Liver (tissue), 10 donors: ENCODE measurements at places on chromosomes 6 and 20.

- no peak for DNase-seq
These were observed 18.4 kb downstream of the PKIG start for GRCh38 chr20:44600758-44601201.

DNA sequence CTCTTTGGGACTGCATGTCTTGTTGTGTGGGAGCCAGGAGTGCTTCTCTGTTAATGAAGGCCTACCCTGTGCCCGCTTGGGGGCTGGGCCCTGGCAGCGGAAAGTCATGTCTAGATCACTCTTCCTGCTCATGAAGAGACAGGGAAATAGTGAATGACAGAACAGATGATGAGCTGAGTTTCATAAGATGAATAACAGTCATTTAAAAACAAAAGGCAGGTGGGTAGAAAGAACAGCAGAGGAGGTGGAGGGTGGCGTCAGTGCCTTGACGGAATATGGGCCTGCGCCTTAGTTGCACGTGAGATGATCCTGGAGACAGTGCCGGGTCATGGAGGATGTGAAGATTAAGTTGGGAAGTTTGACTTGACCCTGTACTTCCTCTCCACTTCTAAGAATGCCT lies 85.5 kb downstream of the ARID1B start:
- DNase-seq: no peak

GRCh38 chr20:4305091-4305490 lies 289.7 kb upstream of the RNF24 start:
- DNase-seq: no peak

DNA sequence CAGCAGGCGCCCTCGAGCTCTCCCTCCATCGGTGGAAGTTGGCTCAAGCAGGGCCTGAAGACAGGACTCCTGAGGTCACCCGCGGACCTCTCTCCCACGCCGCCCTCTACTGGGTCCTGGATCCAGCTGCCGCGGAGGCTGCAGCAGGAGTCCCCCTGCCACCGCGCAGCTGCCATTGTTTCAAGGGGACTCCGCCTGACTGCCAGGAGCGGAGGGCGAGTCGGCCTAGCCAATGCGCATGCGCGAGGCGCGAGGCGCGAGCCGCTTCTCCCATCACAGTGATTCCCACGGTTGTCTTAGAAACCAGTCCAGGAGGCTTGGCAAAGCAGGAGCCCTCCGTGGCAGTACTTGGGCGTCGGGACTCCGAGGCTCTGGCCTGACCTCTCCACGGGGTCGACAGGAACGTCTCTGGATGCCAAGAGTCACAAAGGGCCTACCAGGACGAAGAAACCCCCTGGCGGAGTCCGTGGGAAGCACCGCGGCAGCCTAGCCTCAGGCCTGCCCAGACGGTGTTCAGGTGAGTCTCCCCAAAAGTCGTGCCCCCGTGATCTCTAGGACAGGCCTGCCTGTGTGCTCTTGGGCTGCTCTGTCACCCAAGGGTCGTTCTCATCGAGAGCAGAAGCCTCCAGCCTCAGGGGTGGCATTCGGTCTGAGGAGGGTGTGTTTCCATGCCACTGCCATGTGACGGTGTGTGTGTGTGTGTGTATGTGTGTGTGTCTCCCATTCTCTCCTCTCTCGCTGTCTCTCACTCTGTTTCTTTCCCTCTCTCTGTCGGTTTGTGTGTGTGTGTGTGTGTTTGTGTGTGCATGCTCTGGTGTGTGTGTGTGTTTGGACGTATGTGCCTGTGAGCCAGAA lies 290.6 kb upstream of the ZNF337 start:
- peak; percentile 42 for DNase-seq

DNA sequence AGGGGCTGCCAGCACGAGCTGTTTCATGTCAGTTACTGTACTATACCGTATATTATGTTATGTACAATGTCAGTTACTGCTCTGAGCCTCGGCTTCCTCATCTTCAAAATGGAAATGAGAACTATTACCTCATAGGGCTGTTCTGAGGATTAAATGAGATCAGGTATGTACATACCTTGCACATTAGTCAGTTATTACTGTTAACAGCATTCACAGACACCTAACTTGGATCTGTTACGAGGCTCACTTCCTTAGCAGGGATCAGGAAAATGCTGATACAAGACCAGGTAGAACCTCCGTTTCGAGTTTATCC lies 69.7 kb upstream of the TBC1D7 start:
- no peak for DNase-seq

- DNase-seq: no peak
These were observed 58.9 kb upstream of the KLHL31 start for GRCh38 chr6:53724501-53724900.

DNA sequence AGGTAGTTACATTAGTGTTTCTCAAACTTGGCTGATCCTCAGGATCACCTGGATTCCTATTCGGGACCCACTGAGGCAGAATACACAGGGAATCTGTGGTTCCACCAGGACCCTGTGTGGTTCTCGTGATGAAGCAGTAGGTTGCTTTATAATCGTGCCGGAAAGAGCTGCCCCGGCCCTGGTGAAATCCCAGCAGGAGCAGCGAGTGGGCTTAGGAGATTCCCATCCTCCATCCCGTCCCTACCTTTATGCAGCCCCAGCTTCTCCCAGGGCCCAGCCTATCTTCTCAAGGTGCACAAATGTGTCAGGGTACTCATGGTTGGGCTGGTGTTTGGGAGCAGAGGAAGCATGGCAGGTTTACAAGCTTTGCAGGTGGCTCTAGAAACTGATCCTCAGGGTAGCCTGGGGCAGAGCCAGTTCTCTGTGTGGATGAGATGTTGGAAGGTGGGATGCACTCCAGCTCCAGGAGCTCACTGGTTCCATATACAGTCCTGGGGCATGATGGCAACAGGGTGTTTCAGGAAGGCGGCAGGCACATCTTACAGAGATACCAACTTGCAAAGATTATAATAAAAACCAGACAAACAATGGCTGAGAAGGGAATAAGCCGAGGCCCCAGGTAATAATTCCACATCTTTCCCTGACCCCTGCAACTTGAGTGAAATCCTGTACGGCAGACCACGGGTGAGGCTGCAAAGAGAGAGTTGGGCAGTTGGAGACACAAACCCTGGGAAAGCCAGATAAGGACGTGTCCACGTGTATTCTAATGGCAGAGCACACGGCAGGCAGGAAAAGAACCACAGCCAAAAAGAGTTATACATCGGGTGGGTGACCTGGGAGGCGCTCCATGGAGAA lies 5.9 kb downstream of the SLC22A1 start:
- DNase-seq: peak; percentile 19

- no peak for DNase-seq
These were observed 194.6 kb upstream of the ARID1B start for GRCh38 chr6:156582509-156582992.

DNA sequence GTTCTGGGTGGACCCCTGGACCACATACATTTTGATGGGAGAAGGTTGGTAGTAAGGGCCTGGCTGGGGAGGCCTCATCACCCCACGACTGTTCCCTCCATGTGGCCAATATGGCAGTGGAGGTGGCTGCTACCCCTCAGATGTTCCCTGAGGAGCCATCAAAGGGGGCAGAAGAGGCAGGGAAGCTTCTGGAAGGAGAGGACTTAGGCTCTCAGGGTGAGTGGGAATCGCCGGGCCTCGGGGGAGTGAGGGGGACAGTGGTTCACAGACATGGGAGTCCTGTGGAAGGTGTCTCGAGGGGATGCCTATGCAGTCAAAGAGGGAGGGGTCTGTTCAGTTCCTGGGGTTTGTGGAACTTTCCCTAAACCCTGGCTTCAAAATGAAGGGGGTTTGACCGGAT lies 32.9 kb upstream of the FRMD1 start:
- DNase-seq: no peak

GRCh38 chr6:12381587-12381986 lies 91.4 kb downstream of the EDN1 start:
- no peak for DNase-seq

- DNase-seq: no peak
These were observed 121.9 kb upstream of the ZFP64 start for GRCh38 chr20:52313341-52313963.

- no peak for DNase-seq
These were observed 167.1 kb upstream of the SLC24A3 start for GRCh38 chr20:19045371-19045770.

DNA sequence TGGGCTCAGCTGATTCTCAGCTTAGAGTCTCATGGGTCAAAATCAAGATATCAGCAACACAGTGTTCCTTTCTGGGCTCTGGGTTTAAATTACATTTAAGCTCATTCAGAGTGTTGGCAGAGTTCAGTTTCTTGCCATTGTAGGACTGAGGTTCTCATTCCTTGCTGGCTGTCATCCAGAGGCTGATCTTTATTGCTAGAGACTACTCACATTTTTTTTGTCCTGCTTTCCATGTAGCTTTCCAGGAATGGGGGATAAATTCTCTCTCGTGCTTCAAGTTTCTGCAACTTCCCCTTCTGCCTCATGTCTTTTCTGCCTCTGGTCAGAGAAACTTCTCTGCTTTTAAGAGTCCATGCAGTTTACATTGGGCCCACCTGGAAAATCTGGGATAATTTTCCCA lies 86.9 kb downstream of the RFX6 start:
- DNase-seq: no peak

DNA sequence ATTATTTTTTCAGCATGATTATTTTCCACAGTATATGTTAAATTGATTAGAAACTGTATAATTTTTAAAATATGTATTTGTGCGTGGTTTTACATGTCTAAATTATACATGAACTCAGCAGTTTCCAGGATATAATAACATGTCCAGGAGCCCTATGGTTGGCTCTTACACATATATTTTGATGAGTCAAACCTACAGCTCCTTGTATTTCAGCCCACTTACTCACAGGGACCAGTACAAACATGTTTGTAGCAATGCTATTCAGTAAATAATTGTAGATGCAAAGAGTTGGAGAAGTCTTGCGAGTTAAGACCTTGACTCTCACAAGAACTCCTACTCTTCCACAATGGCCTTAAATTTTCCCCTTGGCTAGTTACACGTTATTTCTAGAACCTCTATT lies 107.2 kb upstream of the SASH1 start:
- DNase-seq: no peak

DNA sequence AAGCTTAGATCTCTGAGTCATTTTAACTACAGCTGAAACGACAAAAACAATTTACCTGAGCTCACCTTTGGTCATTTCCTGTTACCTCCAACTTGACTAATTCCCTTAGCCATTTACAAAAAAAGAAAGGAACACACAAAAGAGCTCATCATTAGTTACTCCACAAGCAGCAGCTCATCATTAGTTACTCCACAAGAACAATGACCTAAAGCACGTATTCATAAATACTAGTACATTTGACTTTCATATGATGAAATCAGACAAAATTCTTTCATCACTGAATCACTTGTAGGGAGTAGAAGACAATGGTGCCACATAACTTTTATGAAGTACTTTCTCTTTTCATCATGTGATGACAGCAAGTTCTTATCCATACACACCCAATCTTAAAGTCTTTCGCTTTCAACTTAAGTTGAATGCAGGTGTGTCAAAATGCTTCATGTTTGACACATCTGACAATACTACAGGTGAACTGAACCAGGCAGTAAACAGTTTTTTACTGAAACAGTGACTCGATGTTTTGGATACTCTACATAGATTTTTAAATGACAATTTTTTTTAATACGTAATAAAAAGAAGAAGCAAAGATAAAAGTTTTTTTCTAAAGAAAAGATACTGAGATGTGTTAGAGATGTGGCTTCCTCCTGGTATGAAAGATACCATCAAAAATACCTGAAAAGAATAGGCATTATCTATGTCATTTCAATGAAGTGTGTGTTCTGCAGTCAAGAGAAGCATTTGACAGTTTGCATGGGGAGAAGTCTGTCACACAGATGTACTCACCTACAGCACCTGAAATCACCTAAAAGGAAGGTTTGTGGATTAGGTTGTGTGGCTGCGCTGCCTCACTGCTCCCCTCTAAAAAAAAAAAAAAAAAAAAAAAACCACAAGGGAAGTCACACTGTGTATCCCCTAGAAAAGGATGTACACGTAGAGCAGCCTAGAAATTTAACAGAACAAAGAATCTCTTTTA lies 109.1 kb downstream of the PRDM1 start:
- DNase-seq: no peak

GRCh38 chr6:166010136-166010960 lies 157.3 kb downstream of the TBXT start:
- DNase-seq: no peak

- DNase-seq: no peak
These were observed 170.2 kb downstream of the THBS2 start for GRCh38 chr6:169083508-169083874.

- DNase-seq: peak; percentile 77
These were observed 75.4 kb upstream of the ECI2 start for GRCh38 chr6:4210629-4211419.

- DNase-seq: no peak
These were observed 35.1 kb upstream of the IRAK1BP1 start for GRCh38 chr6:78832091-78832808.

DNA sequence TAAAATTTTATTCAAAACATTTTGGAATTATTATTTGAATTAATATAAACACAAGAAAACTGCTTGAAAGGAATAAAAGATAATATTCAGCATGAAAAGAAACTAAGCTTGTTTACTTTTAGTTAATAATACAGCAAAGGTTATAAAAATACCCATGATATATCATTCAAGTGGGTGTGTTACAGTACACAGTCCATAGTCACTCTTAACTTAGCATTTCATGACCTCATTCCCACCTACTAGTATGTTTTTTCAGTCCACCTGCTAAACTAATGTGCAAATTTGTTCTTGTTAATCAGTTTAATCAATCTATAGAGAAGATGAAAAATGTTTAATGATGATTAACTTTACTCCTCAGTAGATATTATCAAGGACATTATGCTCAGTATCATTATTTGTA lies 841.4 kb upstream of the EPHA7 start:
- DNase-seq: no peak

DNA sequence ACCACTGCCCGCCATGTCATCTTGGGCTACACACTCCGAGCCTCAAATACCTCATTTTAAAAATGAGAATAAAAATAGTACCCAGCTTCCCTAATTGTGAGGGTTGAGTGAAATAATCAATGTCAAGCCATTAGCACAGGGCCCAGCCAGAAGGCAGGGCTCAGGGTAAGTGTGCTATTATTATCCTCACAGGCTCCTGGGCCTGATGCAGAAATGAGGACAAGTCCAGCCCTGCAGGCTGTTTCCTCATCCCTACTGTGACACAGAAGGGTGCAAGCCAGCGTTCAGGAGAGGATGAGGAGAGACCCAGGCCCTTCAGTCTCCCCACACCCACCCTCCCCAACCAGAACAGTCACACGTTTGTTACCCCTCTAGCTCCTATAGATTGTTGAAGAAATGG lies 4.0 kb downstream of the DLK2 start:
- no peak for DNase-seq

DNA sequence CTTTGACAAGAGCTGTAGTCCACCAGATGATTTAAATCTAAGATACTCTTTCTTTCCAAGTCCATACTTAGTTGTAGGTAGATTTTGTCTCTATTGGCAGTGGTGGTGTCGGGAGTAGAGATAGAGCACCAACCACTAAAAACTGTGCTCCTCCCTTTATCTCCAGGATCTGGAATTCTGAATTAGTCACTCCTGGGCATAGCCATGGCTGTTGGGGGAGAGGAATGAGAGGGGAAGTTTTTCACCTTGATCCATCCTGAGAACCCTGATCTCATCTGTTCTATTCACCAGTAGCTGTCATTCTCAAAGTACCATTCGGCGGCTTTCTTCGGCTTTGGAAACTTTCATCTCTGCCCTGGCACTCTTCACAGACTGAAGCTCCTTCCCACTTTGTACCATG lies 35.6 kb upstream of the NKX2-4 start:
- DNase-seq: no peak

GRCh38 chr6:26300828-26301227 lies 64.2 kb upstream of the BTN3A2 start:
- no peak for DNase-seq
